ENCODE measurements at places on chromosomes 2 and 18.

DNA sequence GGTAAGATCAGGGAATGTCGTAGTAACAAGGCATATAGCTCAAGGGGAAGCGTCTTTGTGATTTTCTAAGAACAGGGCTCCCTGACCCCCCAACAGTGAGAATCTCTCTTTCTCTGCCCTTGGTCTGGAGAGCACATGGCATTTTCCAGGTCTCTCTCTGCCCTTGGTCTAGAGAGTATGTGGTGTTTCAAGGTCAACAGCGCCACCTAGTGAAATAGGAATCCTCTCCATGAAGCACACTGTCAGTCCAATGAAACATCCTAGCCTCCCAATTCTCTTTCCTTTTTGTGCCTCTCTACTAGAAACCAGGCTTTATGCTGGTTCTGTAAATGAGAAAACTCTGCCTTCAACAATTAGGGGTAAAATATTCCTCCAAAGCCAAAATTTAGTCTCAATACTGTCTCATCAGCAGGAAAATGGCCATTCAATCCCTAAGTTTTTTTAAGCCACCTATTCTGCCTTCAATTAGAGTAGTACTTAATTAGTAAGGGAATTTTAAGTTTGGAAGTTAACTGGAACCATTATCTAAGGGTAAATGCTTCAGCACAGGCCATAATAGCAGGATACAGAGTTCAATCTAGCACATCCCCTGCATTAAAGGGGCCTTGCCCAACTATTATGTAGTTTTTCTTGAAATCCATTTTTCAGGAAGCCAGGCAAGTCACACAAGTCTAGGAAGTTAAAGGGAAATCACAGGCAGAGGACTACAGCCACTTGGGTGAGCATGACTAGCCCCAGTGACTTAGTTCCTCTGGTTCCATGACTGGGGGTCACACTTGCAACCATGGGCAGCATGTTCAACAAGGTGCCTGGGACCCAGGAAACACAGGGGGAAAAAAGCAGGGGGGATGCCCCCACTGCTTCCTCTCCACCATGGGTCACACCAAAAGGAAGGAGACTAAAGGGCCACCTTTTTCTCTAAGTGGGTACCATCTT lies 12.4 kb downstream of the DYM start:
- no peak for DNase-seq

DNA sequence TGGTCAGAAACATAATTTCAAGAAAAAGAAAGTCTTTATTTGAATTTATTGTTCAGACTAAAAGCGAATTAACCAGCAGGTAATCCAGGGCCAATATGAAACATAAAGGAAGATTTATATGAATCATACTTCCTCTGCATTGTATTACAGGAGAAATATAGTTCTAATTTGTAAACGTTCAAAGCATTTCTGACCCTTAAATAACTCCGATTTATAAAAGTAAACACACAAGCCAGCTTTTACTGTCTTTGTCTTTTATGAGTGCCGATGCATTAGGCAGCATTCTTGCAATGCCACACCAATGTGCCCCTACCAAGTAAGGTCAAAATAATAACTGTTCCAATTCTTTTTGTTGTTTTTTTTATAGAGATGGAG lies 118.8 kb upstream of the RBBP8 start:
- DNase-seq, result no peak

GRCh38 chr2:37713258-37713700 lies 41.8 kb upstream of the CDC42EP3 start:
- no peak for DNase-seq

DNA sequence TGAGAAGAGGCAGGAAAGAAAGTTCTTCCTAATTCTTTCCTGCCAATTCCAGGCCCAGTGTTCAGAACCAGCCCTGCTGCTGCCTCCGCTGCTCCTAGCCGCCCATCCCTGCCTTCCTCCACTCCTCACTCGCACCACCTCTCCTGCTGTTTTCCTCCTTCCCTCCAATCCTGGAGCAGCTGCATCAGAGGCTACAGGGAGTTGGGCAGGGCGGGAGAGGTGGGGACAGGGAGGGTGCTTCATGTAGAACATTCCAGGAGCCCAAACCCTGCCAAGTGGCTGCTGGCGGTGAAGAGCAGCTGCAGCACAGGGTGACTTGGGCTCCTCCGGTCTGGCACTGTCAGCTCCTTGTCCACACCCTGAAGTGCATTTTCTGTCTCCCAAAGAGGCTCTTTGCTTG lies 176.3 kb downstream of the TNS1 start:
- DNase-seq, result no peak

DNA sequence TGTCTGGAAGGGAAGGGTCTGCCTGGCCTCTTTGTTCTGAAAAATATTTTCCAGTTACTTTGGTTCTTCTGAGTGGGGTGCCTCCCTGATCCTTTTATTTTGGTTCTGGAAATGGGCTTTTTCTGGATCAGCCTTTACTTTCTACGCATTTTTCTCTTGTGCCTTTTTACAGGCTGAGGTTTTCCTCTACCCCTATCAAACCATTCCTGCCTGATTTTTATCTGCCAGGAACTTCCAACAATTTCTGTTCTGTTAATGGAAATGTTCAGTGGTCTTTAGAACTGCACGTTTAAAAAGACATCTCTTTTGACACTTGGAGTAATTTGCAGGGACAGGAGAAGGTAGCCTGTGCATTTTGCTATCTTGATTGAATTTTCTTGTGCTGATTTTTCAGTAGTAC lies 113.8 kb downstream of the ARHGAP28 start:
- DNase-seq, result no peak

- DNase-seq, result no peak
Observed at GRCh38 chr2:164046040-164046439, 310.2 kb upstream of the FIGN start.

GRCh38 chr2:235052514-235053354 lies 100.9 kb downstream of the SH3BP4 start:
- no peak for DNase-seq

DNA sequence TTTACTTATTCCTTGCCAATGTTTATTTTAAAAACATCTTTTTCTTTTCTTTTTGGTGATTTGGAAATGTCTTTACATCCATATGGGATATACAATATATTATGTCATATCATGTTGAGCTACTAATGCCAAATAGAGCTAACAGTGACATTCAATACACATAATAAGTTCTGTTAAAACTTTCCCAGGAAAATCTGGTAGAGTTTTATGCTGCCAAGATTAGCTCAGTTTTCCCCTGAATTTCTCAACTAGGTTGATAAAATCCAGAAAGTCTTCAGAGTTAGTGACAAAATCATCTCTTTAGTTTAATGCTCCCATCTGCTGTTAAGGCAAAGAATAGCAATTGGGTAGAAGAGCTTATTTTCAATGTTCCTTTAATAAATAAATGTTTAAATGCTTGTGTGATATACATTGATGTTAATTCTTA lies 9.9 kb downstream of the COL3A1 start:
- no peak for DNase-seq

DNA sequence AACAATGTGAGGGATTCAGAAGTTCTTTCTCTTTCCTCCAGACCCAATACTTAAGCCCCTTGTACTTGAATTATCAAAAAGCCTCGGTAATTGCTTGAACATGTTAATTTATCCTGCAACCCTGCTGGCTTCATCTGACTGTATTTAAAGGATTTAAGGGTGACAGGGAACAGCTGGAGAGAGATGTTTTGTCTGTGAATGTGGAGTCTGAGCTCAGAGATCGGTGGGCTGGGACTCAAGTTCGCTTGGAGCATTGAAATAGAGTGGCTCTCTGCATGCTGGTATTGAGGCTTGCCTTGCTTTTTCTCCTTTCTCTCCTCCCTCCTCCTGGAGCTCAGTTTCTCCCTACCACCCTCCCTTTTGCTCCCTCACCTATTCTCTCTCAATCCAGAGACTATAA lies 73.6 kb downstream of the BOD1L2 start:
- no peak for DNase-seq

DNA sequence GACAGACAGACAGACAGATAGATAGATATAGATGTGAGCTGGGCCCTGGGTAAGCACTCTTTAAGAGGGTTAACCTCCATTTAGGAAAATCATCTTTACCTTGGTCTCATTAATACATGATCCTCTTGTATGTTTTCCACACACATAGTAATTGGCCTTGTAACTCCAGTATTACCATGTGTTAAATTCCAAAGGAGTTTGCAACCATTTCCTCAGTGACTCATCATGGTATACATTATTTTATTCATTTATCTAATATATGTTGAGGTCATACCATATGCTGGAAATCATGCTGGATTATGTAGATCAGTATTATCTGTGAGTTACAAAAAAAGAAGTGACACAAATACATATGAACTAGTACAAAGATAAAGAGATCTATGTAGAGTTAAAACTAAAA lies 504.3 kb downstream of the DCC start:
- no peak for DNase-seq

DNA sequence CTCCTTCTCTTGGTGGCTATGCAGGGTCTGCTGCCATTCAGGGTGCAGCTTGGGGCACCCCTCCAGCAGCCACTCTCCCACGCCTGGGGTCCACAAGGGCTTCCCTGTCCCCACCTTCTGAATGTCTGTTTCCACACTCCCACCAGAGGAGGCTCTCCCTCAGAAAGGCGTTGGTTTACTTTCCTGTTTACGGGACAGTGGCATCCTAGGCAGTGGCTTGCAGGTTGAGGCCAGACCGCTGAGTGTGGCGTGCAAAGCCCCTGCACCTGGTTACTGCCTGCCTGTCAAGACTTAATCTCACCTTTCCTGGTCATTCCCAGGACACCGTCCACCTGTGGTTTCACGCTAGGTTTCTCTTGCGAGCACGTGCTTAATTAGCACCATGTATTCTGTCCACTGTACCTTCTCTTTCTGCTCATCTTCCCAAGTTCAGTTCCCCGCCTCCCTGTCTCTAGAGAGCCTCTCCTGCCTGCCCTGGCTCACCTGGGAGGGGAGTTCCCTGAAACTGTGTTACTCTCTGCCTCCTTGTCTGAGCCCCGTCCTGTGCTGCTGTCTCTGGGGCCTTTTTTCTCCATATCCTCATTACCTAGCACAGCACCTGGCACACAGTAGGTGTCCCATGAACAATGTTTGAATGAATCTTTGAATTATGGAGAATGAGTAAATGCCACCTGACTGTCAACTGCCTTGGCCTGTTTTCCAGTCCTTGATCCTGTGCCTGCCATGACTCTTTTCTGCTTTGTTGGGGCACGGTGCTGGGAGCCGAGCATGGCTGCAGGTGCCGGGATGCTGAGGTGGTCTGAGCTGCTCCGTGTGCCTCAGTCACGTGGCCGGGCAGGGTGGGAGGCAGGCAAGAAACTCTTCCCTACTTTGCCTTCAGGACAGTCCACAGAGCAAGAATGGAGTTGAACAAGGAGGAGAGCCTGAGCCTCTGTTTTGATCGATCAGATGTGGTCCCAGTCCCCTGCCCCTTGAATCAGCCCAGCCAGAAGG lies 56.4 kb downstream of the ARHGEF4 start:
- no peak for DNase-seq

Measured in activated T-helper 1 cell treated with Interleukin-2 at 50 U/mL for 16 hours (primary cell).